ENCODE measurements at places on chromosomes 7 and 10.

- DNase-seq = peak; percentile 71
Measured at GRCh38 chr10:92848441-92849233, at the start of gene EXOC6. Gene EXOC6, plus strand, starts transcription at chr10:92848520. Its CDS starts 14 bp downstream, at chr10:92848534.

- DNase-seq = no peak
Measured at GRCh38 chr7:499853-500485, 19.7 kb downstream of the PDGFA start.

DNA sequence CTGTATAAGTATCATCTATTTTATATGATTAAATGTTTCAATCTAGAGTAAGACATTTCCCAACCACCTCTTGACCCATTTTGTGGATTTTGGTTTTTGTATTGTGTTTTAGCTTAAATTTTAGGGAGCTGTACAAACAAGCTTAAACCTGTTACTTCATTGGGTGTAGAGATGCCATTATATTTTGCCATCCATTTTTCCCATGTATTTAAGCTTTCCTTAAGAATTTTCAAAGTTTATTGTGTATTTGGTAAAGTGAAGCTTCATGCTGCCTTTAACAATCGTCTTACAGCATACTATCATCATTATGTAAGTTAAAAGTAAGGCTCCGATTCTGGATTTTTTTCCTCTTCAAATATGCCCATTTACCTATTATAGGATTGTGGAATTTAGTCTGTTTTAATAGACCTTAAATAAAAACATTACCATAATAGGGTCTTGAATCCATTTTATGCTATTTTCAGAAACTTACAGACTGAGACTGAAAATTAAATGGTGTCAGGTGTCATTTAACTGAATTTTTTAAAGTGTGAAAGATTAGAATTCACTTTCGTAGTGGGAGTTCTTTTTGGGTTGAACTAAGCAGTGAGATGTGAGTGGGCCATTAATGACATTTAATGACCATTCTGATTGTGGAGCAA is 2.2 kb downstream of the KMT2E start:
- DNase-seq = no peak

- no peak for DNase-seq
Measured at GRCh38 chr10:97016728-97017473, 168.9 kb downstream of the SLIT1 start.

DNA sequence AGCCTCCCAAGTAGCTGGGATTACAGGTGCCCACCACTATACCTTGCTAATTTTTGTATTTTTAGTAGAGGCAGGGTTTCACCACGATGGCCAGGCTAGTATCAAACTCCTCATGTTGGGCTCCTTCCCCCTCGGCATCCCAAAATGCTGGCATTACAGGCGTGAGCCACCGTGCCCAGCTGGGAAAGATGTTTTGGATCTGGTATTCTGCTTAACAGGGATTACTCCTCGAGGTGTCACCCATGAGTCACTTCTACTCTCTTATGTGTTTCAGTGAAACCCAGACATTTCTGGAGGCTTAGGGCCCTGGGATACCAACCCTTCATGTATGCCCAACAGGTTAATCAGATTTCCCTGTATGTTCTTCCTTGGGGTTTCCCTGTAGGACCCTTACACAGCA is 11.8 kb upstream of the OPN4 start:
- no peak for DNase-seq

GRCh38 chr7:155183655-155184054 is 113.5 kb downstream of the HTR5A start:
- no peak for DNase-seq

DNA sequence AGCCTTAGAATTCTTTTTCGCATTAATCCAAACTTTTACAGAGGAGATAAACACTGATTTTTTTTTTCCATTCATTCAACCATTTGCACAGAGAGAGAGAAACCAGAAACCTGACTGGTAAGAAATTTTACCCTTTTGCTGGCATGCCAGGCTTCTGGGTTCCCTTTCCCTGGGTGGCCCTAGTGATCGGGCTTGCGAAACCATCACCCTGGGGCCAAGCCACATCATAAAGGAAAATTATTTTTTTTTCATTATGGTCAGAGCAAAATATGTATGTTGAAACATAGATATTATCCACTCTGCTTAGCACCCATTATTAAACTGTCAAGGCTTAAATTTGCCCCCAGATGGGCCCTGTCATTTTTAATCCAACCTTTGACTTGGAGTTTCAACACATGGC is 55.4 kb upstream of the INHBA start:
- DNase-seq = no peak

DNA sequence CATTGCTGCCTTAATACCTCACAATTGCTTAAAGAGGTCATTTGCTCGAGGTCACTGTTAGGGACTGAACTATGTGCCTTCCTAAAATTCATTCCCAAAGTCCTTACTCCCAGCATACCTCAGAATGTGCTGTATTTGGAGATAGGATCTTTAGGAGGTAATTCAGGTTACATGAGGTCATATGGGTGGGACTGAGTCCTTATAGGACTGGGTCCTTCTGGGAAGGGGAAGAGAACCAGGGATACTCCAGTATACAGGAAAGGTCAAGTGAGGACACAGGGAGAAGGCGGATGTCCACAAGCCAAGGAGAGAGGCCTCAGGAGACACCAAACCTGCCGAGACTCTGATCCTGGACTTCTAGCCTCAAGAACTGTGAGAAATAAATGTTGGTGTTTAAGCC is 253.3 kb downstream of the PRPF18 start:
- DNase-seq = no peak

GRCh38 chr10:76352300-76352699 is 920.9 kb downstream of the LRMDA start:
- DNase-seq = no peak

DNA sequence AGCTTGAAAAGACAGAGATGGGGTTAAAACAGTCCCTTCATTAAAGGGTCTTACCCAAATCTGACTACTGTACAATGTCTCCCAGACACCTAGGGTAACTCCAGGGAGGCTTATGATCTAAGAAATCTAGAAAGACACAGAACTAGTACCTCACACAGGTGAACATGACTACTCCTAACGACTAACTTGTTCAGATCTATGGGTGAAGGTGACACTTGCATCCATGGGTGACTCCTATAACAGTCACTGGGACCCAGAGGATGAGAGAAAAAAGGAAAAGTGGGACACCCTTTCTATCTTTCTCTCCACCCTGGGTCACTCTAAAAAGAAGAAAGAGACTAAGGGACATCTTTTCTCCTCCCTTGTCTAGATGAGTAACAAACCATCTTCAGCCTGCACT is 19.2 kb downstream of the AKR1C8 start:
- DNase-seq = no peak

- no peak for DNase-seq
Measured at GRCh38 chr7:51311166-51311565, 5.4 kb downstream of the COBL start.

- no peak for DNase-seq
Measured at GRCh38 chr10:77289027-77289501, 348.5 kb downstream of the KCNMA1 start.

DNA sequence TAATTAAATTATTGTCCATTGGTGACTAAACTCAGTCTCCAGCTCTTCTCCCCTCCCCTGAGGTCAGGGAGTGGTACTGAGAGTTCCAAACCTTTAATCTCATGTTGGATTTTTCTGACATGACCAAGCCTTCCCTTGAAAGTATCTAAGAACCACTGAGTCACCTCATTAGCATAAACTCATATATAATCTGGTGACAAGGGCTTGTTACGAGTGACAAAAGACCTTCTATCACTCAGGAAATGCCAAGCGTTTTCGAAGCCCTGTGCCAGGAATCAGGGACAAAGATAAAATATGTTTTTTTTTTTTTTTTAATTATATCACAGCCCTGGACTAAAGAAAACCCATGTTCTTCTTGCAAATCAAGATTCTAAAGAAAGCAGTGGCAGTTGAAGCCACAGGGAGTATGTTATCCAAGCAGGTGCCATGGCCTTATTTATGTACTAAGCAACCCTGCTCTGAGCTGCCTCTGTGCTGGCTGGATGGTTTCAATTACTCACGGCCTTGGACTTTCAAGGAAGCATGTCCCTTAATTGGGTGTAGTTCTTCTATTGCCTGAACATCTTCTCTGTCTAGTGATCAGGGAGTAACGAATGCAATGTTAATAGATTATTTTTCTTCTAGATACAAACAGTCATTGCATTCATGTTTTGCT is 169.0 kb upstream of the PRKCQ start:
- no peak for DNase-seq

- no peak for DNase-seq
Measured at GRCh38 chr7:151648429-151648828, 128.7 kb upstream of the RHEB start.

GRCh38 chr10:61316676-61317265 is 136.4 kb downstream of the TMEM26 start:
- no peak for DNase-seq

DNA sequence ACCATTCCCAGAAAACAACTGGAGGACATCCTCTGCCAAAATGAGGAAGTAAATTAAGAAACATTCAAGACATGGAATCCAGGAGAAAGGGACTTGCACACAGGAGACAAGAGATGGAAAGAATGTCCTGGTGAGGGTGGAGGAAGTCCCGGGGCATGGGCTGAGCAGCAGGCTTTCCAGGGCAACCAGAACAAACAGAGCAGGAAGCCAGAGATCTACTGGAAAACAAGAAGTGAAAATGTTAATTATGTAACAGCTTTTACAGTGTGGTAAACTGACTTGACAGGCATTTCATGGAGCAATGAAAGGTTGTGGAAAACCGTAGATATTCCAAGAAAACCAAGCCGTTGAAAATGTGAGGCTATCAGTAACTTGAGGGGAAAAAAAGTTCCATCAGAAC is 55.2 kb upstream of the ZNF746 start:
- DNase-seq = no peak

- DNase-seq = no peak
Measured at GRCh38 chr10:3835770-3836169, 50.8 kb upstream of the KLF6 start.

DNA sequence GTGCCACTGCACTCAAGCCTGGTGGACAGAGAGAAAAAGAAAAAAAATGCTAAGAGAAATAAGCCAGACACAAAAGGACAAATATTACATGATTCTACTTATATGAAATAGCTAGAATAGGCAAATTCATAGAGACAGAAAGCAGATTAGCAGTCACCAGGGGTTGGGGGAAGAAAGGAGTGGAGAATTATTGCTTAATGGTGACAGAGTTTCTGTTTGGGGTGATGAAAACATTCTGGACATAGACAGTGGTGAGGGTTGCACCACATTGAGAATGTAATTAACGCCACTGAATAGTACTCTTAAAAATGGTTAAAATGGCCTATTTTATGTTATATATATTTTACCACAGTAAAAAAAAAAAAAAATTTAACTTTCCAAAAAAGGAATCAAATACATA is 6.4 kb upstream of the NT5C2 start:
- DNase-seq = no peak

DNA sequence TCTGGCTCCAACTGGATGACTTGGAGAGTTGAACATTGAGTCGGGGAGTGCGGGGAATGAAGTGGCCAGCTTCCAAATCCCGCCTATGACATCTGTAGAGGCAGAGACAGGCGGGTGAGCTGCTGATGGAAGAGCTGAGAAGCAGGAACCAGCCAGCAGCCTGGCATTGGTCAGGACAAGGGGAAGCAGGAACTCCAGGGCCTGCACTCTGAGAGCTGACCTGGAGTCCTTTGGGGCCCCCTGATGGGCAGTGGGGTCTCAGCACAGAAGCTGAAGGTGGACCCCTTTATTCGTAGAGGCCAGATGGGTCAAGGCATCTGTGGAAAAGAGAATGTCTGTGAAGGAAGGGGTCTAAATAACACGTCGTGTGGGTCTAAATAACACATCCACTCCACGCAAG is 57.0 kb downstream of the SEC61G start:
- no peak for DNase-seq

DNA sequence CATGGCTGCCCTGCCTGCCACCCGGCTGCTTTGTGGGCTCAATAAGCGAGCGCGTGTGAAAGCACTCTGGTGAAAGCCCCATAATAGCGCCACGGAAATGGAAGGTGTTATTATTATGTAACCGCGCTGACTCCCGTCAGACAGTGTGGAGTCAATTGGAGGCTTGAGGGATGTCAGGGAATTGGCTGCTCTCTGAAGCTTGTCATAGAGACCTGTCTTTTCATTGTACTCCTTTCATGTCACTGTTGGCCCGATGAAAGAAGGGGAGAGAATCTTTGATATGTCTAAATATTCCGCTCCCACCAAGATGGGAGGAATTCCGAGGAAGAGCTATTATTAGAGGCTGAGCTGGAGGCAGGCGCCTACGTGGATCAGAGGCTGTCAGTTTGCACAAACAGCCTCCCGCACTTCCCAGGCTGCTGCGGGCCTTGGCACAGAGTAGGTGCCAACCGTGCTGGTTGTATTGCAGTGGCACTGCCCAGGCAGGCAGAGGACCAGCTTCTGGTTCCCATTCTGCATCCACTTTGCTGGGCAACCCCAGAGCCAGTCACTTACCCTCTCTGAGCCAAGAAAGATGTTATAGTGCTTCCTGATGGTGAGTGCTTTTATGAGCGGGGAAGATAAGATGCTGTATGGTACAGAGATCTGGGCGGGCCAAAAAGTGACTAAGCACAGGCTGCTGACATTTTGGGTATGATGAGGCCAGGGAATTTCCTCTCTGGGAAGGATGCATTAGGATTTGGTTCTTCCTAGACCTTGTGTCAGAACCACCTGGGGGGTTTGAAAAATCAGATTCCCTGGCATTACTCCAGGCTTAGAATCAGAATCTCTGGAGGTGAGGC is 151.4 kb downstream of the RPS24 start:
- no peak for DNase-seq

DNA sequence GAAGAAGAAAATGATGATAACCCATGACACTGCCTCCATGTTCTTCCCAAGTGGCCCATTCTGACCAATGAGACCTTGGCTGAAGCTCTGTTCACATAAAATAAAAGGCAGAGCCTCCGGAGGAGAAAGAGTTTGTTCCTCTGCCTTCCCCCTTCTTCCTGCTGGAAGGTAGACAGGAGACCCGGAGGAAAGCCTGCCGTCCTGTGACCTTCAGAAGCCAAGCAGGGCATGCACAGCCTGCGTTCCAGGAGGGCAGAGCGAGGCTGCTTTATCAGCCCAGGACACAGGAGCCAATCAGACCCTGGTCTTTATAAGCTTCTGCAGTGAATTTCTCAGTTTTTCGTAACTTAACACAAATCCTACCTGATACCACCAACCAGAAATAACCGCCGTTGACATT is 8.6 kb upstream of the GRID1 start:
- no peak for DNase-seq

DNA sequence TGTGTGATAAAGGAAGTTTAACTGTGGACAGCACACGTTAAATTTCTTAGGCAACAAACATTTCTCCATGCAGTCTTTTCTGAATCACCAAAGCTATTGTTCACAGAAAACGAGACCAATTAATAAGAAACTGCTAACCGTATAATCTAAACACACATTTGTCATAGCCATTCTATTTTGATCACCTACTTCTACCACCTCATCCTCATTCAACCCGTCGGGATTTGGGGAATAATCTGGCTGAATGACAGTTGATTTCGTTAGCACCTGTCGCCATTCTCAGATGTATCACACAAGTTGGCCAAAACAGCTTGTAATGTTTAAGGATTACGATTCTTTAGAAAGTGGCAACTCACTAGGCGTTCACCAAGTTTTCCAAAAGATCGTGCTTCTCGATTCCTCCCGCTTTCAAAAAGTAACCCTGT is 1.2 kb downstream of the EZH2 start:
- DNase-seq = no peak
